Activated naive CD4-positive, alpha-beta T cell treated with anti-CD3 and anti-CD28 coated beads for 36 hours (primary cell): ENCODE measurements at places on chromosomes 2 and 18.

- DNase-seq: no peak
These were observed 82.1 kb downstream of the ZFP36L2 start for GRCh38 chr2:43144263-43144662.

GRCh38 chr18:55694291-55694690 lies 106.3 kb upstream of the TCF4 start:
- DNase-seq: no peak

GRCh38 chr2:11753886-11754699 lies 7.7 kb downstream of the LPIN1 start:
- DNase-seq: peak; percentile 88

DNA sequence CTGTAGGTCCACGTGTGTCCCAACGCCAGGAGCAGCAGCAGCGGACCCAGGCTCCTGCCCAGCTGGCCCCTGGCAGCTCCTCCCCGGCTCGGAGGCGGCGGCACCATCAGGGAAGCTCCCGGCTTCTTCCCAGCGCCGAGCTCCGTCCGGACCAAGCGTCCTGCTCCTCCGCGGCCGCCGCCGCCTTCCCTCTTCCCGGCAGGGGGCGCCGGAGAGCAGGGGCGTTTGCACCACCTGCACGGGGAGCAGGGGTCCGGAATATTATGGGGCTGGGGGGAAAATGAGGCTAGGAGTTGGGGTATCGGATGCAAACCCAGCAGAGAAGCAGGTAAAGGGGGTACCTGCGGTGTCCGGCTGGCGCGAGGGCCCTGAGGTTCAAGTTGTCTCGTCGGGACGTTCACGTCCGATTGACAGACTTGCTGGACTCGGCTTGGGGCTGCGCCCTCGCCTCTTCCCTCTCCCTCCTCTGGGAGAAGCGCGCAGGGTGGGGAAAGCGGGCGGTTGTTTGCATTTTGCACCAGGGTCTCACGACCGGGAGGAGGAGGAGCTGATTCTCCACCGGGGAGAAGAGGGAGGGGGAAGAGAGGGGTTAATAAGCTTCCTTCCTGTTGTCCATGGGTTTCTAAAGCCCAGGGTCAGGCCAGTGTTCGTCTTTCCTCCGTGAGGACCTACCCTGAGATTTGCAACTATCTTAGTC lies at the start of gene CCBE1:
CCBE1 (minus strand) TSS at position 188 of the 697 bp plus-strand sequence.
- DNase-seq: peak; percentile 52

DNA sequence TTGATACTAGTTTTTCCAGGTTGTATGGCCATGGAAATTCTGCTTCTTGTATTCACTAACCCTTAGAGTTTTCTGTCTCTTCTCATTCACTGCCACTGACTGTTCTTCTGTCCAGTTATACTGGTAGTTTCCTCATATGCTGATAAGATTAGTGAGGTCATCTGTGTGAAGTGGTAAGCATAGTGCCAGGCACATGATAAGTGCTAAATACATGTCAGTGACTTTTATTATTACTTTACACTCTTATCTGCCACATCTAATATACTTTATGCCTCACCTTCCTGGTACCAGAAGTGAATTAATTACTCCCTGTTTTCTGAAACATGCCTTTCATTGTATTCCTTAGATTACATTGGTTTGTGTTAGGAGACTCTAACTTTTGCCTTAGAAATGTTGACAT lies 91.3 kb downstream of the NBEAL1 start:
- no peak for DNase-seq

- no peak for DNase-seq
These were observed 9.0 kb upstream of the EFR3B start for GRCh38 chr2:25032901-25033300.

- DNase-seq: no peak
These were observed 94.2 kb upstream of the STPG4 start for GRCh38 chr2:47249157-47249900.

DNA sequence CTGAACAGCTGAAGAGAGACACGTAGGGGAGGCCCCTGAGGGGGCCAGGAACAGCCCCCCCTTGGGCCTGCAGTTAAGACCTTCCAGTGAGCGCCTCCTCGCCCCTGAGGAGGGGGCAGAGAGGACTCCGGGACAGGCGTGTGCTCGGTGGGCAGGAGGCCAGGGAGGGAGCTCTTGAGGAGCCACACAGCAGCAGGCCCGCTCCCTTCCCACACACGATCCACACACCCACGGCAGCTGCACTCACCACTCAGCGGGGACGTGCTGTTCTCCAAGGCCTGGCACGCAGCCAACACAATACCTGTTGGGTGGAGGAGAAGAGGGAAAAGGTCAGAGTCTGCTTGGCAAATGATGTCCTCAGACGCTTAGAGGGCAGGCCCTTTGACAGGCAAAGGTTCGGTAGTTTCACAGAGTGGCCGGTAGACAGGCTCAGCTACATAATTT lies 39.0 kb downstream of the TGFA start:
- no peak for DNase-seq

- DNase-seq: no peak
These were observed 104.2 kb downstream of the CLIP4 start for GRCh38 chr2:29219374-29219773.

DNA sequence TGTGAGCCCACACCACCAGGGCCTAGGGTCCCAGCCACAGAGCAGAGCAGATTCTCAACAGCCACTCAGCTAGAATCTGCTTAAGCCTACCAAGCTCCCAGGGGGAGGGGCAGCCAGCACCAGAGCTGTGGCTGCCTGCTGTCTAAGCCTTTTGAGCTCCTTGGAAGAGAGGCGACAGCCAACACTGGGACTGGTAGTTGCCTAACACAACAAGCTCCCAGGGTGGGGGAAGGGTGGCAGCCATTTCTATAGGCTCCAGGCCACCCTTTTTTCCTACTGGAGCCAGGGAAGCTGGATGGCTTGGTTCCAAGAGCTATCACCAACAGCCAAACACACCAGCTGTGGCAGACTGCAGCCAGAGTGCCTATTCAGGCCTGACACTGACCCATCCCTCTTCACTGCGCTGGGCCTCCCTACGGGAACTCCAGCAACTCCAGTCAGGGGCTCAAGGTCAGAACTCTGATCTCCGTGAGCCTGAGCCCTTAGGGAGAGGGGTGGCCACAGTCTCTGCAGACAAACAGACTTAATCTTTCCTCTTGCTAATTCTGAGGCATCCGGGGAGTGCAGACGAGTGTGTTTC lies 1824.3 kb upstream of the CELF4 start:
- DNase-seq: no peak

DNA sequence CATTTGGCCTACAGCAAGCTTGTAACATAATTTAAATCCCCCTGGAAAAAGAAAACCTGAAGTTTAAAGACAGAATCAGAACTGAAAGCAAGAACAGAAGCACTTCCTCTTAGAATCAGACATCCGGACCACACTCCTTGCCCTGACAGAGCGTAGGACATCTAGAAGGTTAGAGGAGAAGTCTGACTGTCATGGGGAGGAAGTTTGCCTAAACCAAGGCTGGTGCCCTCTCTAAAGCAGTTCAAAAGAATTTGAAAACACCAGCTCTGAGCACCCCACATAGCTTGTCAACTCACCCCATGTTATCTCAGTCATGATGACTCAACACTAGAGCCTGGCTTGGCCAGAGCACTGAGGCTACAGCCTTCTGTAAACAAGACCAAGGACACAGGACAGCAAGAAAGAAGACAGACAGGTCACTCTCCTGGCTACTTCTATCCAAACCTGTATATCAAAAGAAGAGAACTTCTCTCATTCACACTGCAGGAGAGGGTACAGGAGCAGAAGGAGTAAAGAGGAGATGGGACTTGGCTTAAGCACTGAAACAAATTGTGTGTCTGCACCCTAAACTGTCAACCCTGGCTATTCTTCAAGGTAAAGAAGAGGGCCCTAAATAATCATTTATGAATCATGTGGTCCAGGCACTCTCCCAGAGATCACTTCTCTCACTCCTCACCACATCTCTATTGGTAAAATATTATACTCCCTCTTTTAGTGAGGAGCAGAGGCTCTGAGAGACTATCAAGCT lies 198.6 kb downstream of the MEMO1 start:
- peak; percentile 34 for DNase-seq

GRCh38 chr2:114222344-114222743 lies 220.1 kb upstream of the DPP10 start:
- no peak for DNase-seq

DNA sequence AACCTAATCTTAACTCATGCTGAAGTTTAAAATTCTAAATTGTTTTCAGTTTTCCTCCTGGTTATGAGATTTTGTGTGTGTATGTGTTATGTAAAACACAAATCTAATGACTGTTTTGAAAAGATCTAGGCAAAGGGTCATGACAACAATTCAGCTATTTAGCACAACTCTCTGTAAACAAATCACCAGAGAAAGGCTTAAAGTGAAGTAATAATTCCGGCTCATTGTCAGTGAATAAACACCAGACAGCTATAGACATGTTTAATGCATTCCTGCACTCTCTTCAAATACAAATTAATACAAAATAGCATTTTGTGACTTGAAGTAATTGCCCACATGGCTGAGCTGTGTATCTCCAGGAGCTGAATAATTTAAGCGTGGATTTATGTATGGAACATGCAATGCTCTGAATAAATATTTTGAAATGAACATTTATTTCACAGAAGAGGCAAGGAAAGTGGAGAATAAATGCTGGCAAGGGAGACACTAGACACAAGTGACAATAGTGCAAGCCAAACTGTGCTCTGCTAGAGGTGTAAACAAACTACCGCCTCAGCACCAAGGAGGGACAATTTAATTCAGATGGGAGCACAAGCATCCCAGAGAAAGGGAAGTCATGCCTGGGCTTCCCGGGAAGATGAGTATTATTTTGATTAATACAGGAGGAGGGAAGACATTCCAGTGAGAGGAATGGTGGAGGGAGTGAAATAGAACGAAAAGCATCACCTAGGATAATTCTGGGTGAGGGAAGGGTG lies 133.6 kb upstream of the XPO1 start:
- DNase-seq: no peak

GRCh38 chr18:6590326-6590725 lies 139.2 kb upstream of the ARHGAP28 start:
- no peak for DNase-seq

GRCh38 chr2:177667626-177668025 lies 275.1 kb downstream of the AGPS start:
- DNase-seq: no peak

DNA sequence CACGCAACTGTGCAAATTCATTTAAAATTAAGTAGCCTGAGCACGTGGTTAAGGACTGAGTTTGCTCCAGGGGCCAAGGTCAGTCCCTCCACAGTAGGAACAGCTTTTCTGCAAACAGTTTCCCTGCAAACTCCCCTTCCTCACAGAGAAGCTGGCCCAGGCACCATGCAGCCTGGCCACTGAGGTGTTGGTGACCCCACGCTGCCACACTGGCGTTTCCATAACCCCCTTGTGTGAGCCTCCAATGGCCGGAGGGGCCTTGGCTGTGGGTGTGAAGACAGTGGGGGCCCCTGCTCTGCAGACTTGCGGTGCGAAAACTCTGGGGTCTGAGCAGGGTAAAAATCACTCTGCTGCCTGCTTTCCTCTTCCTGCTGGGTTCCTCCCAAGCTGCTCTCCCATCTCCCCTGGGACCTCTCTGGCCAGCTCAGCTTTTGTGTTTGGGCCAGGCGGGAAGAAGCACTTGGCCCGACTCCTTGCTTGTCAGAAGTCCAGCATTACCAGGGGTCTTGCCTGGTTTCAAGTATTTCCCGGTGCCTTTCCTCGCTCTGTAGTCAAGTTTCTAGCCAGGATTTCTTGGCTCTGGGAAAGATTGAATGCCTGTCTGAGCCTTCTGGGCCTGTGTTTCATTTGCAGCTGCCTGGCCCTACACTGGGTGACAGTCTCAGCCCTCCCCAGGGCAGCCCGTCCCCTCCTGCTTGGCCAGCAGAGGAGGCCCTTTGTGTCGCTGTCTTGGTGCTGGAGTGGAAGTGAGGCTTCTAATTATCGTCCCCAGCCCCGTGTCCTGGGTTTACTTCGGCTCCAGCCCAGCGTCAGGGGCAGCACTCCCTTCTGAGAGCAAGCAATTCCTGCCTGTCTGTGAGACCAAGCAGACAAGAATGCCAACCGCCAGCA lies 131.4 kb upstream of the SLC1A4 start:
- DNase-seq: no peak

GRCh38 chr2:224820283-224820991 lies 104.3 kb upstream of the CCDC195 start:
- no peak for DNase-seq

DNA sequence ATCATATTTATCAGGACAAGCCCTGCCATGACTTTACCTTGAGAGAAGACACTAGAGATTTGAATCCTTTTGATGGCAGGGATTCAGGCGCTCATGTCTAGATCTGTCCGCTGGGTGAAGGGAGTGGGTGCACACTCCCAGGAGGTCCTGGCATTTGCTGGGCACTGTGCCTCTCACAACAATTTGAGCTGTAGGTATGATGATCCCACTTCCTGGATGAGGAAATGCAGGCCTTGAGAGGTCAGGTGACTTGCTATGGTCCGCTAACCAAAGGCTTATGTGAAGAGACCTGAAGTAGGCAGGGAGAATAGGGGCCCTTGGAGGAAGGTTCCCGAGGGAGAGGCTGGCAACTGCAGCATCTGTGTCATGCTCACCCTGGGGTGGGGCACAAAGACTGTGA lies 206.1 kb downstream of the HAUS1 start:
- no peak for DNase-seq

- DNase-seq: peak; percentile 78
These were observed 84.8 kb downstream of the SH3RF3 start for GRCh38 chr2:109213646-109214433.

- DNase-seq: no peak
These were observed 86.7 kb downstream of the VIT start for GRCh38 chr2:36783246-36783645.

DNA sequence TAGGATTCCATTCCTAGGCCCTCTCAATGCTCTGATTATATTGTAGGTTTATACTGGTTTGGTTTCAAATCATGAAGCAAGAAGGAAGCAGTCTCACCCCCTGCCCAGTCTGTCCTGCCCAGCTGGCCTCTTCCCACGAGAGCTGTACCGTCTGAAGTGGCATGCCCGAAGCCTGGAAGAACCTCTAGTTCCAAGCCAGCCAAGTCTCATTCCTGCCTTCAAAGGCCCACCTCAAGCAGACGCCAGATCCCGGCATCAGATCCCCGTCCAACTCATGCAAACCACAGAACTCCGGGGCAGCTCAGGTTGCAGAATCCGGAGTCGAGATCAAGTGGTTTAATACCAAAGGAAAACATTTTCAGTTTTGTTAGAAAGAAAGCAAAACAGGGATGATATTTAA lies 234.4 kb downstream of the LPIN1 start:
- no peak for DNase-seq

DNA sequence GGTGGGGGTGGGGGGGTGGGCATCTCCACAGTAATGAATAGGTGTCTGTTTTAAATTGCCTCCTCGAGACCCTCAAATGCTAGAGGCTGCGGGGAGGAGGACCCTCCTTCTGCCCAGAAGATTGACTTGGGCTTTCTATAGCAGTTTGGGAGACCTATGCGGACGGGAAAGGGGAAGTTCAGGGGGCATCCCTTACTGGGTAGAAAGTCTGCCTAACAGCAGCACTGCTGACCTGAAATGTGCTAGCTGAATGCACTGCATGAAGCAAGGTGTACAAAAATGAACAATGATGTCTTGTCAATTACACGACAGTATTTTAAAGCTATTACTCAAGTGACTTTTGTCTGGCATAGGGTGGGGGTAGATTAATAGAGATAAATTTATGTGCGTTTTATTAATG lies 2.5 kb downstream of the DCC start:
- DNase-seq: no peak

GRCh38 chr2:226002438-226002837 lies 602.9 kb downstream of the NYAP2 start:
- no peak for DNase-seq

- no peak for DNase-seq
These were observed 19.6 kb upstream of the SERPINB11 start for GRCh38 chr18:63683152-63683551.
